T-helper 9 cell (primary cell): ENCODE measurements at places on chromosomes 11 and 22.

GRCh38 chr22:25774575-25775026, 32.6 kb downstream of the MYO18B start:
- no peak for DNase-seq

- DNase-seq, result no peak
Measured at GRCh38 chr11:44673688-44674087, 53.1 kb upstream of the TSPAN18 start.

- DNase-seq, result no peak
Measured at GRCh38 chr11:88183233-88183632, 8.0 kb upstream of the RAB38 start.

DNA sequence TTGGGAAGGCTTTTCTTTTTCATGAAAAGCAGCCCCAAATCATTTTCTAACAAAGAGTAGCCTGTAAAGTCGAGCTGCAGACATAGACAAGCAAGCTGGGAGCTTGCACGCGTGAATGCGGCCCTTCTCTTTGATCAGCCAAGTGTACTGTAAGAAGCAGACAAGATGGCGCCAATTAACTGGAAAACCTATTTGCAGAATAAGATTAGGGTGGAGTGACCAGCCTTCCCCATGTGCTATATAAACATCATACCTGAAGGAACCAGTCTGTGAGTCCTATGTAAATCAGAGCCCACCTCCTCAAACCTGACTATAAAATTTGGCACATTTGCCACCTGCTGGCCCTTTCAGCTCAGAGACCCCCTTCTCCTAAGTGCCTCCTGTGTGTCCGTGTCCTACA, 982.7 kb downstream of the OPCML start:
- no peak for DNase-seq

DNA sequence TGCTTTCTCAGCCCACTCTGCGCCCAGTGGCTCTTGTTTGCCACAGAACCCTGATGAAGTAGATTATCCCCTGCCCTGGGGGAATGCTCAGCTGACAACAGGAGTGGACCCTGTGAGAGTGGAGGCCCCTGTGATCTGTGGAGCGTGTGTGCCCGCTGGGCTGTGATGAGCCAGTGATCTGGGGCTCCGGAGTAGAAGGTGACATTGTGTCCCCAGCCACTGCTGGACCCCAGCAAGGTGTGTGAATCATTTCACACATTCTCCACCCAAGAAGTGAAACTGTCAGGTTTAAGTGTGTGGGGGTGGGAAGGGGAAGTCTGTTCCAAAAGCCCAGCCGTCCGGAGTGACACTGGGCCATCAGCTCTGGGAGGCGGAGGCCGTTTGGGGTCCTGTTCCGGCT, 33.1 kb upstream of the GRAMD4 start:
- DNase-seq, result no peak

- no peak for DNase-seq
Measured at GRCh38 chr11:96139691-96140090, 203.3 kb downstream of the MAML2 start.

DNA sequence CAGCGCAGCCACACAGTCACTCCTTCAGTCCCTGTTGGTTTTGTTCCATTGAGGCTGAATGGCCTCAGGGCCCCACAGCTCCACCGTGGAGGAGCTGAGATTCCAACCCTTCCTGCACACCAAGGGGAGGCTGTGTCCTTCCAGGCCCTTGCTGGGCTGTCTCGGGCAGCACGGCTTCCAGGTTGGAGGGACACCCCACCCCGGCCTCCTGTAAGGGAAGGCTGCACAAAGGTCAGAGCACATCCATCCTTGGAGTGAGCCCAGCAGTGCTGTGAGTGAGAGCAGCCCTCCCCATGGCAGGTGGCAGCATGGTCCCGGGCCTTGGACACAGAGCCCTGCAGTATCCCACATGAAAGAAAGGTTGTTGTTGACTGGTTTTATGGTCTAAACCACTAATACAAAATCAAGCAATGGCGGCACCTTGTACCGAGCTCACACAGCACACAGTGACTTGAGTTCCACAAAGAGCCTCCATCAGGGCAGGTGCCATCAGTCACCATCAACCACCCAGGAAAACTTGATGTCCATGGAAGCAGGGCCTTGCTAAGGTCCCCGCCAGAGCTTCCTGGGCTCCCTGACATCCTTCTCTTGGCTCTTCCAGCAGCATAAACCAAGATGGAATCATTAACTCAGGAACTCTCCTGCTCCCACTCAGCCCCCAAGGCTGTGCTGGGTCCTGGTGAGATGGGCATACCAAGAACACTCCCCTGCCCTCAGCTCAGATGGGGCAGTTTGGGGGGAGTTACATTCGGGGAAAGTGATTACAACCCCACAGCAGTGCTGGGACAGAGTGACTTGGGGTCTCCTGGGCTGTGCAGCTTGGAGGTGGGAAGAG, 1500.4 kb downstream of the TBC1D22A start:
- no peak for DNase-seq

DNA sequence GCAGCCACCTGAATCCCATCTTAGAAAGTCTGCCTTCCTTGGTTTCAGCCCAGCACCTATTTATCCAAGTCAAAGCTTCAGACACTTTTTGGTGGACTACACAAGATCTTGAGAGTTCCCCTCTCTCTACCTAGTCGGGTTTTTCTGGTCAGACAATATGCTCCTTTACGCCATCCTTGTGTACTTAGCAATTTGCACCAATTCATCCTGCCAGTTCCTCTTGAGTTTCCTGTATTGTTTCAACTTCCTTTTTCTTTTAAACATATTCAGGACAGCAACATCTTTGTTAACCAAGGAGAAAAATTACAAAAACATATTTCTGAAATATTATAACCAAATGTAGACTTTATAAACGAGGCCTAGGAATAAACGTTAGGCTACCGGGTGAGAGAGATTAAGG, 368.2 kb upstream of the CADM1 start:
- DNase-seq, result no peak
